AG10803 (cell line): ENCODE measurements at places on chromosomes 2 and 18.
A peak's percentile ranks its signal among the peaks of the same experiment; 100 is the strongest.

GRCh38 chr2:233443511-233444183, 89.4 kb downstream of the DGKD start:
- peak; percentile 77 for DNase-seq

GRCh38 chr18:28736951-28737350, 560.0 kb upstream of the CDH2 start:
- no peak for DNase-seq

DNA sequence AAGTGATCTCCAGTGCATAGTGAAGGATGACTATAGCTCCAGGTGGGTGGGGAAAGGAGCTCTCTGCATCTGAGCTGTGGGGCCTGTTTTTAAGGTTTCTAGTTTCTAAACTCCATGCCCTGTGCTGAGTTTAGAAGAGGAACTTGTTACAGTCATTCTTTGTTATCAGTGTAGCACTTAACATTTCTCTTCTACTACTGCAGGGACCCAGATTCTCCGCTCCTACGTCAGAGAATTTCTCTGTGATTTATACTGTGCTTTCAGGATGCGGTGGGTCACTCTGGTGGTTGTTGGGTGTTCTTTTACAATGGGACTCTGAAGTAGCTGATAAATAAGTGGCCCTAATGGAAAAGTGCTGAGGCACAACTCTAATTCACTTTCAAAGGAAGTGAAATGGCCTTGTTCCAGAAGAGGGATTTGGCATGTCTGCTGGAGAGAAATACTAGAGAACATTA, 122.0 kb downstream of the WDSUB1 start:
- DNase-seq, result no peak

- DNase-seq, result no peak
These were observed 29.3 kb downstream of the PELI1 start for GRCh38 chr2:64114912-64115277.

- DNase-seq, result no peak
These were observed 6.1 kb downstream of the GPR17 start for GRCh38 chr2:127651971-127652550.

- DNase-seq, result no peak
These were observed 55.9 kb upstream of the FSHR start for GRCh38 chr2:49210191-49210590.

GRCh38 chr2:218607436-218608115, at the start of gene PLCD4:
Gene PLCD4 (plus strand): TSS chr2:218607899. CDS start chr2:218615740, 7,841 bp downstream.
- peak; percentile 64 for DNase-seq

GRCh38 chr2:186460465-186460864, 25.6 kb upstream of the ZC3H15 start:
- DNase-seq, result peak; percentile 24

DNA sequence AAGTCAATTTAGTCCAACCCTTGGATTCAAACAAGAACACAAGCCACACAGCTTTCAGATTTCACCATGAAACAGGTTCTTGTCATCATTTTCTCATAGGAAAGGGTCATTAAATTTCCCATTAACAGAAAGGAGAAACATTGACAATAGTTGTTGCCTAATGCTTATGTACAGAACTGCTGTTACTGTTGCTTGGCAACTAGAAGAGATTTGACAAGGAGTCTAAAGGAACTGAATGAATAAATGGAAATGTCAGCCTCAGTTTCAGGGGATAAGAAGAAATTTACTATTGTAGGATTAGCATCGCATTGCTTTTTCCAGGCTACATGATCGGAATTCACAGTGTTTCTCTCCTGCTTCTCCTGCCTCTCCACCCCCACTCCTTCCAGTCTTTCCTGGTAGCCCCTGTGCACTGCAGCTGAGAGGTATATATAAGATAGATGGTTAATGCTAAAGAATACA, 90.3 kb downstream of the SPATS2L start:
- DNase-seq, result peak; percentile 66

- DNase-seq, result no peak
These were observed 198.5 kb downstream of the UBE2E3 start for GRCh38 chr2:181178823-181179412.

DNA sequence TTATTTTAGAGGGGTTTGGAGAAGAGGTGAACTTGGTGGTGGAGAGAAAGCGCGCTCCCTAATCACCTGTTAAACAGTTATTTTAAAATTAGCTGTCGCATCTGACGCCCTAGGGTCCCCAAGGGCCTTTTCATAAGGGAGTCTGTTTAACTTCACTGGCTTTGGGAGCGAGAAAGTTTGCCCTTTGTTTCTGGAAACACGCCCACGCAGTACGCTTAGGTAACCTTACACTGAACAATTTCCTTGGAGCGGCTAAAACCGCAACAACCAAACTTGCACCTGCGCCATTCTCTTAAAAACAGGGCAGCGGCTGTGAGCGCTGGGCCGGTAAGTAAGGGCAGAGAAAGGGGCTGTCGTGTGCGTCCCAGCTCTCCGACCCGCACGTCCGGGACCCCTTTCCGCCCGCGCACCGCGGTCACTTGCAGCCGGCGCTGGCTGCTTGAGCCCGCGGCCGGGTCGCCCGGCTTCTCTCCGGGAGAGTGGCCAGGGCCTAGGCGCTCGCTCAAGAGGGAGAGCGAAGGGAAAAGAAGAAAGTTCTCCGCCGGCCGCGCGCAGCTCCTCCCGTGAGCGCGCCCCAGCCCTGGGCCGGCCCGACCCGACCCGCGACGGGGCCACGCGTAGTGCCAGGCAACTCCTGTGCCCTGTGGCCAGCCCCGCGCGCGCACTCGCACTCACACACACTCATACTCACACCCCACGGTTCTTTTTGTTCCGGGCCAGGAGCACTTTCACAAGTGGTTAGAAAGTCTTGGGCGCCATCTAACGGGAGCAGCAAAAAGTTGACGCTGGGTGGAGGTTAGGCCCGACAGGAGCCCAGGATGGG, 19.2 kb downstream of the POU3F3 start:
- DNase-seq, result peak; percentile 65

- peak; percentile 98 for DNase-seq
These were observed 15.1 kb downstream of the SH2D6 start for GRCh38 chr2:85433511-85434089.

DNA sequence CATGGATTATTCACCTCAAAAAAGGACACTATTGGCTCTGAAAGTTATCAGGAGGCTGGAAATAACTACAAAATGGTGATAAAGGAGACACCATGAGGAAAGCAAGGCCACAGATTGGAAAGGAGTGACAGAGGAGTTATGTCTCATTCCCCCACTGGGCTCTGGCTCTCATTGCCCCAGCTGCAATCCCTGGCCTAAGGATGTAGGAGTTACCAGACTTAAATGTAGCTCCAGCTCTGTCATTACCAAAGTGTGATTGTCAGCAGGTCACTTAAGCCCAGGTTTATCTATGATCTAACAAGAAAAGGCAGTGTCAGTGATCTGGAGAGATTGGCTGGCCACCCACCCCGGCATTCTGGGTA, 1228.2 kb upstream of the DDX18 start:
- no peak for DNase-seq

GRCh38 chr2:85873679-85874078, 15.1 kb downstream of the ST3GAL5 start:
- peak; percentile 37 for DNase-seq

- no peak for DNase-seq
These were observed 6.8 kb downstream of the MAIP1 start for GRCh38 chr2:199962203-199962602.

GRCh38 chr2:177799531-177799930, 273.0 kb downstream of the PDE11A start:
- peak; percentile 40 for DNase-seq

DNA sequence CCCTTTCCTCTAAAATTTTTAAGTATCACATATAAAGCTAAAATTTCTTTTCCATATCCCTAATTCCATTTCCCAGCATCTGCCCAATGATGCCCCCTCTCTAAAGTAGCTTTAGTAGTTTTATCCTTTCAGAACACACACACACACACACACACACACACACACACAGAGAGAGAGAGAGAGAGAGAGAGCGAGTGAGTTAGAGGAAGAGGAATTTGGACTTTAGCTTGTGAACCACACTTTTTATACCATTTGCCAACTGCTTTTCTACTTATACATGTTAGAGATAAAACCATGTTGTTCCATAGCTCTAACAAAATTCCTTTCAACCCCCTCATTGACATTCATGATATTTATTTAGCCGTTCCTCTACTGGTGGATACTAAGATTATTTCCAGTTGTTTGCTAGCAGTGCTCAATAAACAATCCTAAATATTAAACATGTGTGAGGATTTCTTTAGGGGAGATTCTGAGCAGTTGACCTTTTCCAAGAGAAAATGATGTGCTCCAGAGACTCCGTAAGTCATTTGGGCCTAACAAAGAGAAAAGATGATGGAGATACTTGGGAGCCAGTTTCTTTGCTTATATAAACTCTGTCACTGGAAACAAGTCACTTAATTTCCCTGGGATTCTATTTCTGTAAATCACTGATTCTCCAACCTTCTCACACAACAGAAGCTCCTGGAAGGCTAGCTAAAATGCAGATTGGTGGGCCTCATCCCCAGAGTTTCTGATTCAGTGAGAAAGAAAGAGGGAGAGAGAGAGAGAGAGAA, 229.7 kb upstream of the SP5 start:
- no peak for DNase-seq

GRCh38 chr2:222142027-222142426, 156.8 kb downstream of the PAX3 start:
- peak; percentile 39 for DNase-seq

GRCh38 chr2:161344692-161345091, 36.5 kb downstream of the PSMD14 start:
- DNase-seq, result no peak

GRCh38 chr2:231039821-231040364, 2.6 kb downstream of the C2orf72 start:
- DNase-seq, result no peak

GRCh38 chr2:86645752-86646151, 22.1 kb upstream of the RNF103 start:
- DNase-seq, result no peak

DNA sequence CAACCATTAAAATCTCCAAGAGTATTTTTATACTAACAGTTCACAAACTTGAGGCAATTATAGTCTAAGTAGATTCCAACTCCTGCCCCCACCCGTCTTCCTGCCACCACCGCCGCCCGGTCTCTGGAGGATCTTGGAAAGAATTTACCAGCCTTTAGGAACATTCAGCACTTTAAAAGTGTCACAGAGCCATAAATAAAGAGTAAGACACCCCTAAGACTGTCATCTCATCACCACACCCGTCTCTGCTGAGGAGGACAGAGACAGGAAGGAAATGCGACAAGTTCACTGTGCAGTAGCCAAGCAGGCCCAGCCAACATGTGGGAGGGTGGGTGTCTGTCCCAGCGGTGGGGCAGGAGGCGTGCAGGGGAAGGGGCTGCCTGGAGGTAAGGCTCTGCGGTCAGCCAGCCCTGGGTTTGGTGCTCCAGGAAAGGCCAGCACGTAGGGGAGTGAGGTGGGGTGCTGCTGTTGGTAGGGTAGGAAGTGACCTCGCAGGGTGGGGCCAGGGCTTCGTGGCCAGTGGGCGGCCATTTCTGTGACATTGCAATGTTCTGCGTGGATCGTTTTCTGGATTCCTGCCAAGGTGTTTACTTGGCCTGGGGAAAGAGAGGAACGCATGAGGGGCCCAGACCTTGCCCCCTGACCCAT, 111.6 kb downstream of the FAM210A start:
- no peak for DNase-seq

DNA sequence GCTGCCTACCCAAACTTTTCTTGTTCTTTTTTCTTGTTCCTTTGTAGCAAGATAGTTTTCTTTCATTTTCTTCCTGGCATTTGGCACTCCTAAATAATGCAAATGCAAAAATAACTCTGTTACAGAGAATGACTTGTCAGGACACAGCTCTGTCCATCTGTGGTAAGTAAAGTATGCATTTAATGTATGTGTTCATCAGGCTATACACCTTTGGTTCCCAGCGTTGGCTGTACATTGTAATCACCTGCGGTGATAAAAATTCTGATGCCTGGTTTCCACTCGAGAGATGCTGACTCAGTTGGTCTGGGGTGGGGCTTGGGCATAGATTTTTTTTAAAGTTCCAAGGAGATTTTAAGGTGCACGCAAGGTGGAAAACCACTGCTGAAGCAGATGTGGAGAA, at the start of gene SERPINB13:
Gene SERPINB13, plus strand, starts transcription at position 378 of the 400 bp plus-strand sequence. CDS start 1,325 bp downstream, outside the sequence.
- DNase-seq, result no peak

DNA sequence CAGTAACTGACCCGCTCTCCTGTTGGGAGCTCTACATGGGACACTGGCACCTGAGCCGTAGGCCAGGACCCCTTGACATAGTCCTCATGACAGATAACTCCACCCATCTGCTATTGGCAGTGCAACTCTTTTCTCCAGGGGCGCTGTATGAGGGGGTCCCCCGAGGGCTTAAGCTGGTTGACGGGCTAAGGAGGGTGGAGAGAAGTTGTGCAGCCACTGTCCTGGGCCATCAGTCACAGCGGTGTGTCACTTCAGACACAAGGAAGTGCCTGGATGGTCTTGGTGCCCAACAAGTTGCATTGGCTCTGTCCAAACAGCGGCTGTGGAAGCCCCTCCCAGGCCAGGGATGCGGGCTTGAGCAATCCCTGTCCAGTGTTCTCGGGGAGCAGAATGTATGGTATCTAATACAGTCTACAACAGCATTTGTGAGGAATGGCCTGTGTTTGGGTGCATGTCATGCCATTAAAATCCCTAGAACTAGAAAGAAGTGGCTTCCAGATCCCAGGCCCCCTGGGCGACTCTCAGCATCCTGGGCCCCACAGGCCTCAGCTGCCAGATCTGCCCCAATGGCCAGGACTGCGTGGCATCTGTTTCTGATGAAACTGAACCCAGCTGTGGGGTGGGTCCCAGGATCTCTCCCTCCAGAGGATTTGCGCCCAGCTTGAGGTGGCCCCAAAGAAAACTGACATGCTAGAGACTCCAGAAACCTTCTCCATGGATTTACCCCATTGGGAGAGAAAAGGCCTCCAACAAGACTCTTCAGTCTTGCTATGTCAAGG, 23.3 kb downstream of the TTC32 start:
- DNase-seq, result no peak

DNA sequence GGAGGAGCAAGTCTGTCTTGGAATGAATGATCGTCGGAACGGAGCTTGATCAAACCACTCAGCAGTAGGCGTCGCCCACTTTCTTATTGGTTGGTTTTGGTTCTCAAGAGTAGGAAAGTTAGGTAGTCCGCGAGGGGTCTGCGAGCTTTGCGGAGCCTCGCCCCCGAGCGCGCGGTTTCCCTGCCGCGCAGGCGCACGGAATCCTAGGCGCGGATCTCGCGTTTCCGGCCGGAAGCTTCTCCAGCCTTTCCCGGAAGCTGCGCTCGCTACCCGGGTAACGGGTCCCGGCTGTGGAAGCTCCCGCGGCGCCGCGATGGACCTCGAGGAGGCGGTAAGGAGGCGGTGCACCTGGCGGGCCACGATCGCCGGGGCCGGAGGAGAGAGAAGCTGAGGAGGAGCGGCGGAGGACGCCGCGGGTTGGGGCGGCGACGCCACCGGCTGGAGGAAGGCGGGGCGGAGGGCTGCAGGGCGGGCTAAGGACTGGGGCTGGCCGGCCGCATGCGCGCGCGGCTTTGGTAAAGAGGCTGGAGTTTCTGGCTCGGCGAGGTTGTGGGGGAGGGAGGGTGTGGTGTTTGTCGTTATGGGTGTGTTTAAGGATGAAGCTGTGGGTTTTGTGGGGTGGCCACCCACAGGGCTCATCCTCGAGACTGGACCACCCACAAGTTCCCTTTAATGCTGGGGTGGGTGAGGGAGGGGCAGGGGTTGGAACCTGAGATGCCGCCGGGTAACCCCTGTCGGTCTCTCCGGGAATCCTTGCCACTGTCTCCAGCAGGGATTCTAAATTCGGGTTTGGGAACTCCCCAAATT, at the start of gene TAF1B:
Gene TAF1B, plus strand, starts transcription at position 246 of the 807 bp plus-strand sequence. Its CDS starts 68 bp downstream, at position 314.
- peak; percentile 89 for DNase-seq

- DNase-seq, result no peak
These were observed 56.1 kb downstream of the LAMA3 start for GRCh38 chr18:23745366-23745765.
